CD4-positive, alpha-beta T cell (primary cell): ENCODE measurements at places on chromosomes 16 and 17. TPM values are rescaled to one million over a fixed set of nuclear protein-coding genes. Genes with fewer than 3 reads are reported as not detected.

The CHST5 gene
- not detected for total RNA-seq

- H3K4me1 ChIP-seq: peaks cover 11% of the 10 kb centered on the region
- H3K27ac ChIP-seq: no peak overlapping the region
- peaks cover 36% of the 10 kb centered on the region for H3K27me3 ChIP-seq
- H3K4me3 ChIP-seq: peak overlapping the region; percentile 34
Measured at GRCh38 chr16:88975511-88976061, 1.4 kb downstream of the CBFA2T3 start.

The MYH2 gene
- not detected for total RNA-seq

- H3K4me1 ChIP-seq: no peaks in the 10 kb centered on the region
- DNase-seq: no peak
- no peak overlapping the region for H3K27ac ChIP-seq
- no peak overlapping the region for H3K4me3 ChIP-seq
Measured at GRCh38 chr17:9054126-9054975, 33.0 kb downstream of the NTN1 start.

The KRT27 gene
- total RNA-seq: not detected

- no peak for DNase-seq
- no peak overlapping the region for H3K27ac ChIP-seq
- H3K27me3 ChIP-seq: no peaks in the 10 kb centered on the region
- H3K36me3 ChIP-seq: no peaks in the 10 kb centered on the region
- no peaks in the 10 kb centered on the region for H3K4me1 ChIP-seq
Measured at GRCh38 chr17:20059728-20060188, 50.6 kb downstream of the SPECC1 start.

- no peaks in the 10 kb centered on the region for H3K27me3 ChIP-seq
- H3K4me1 ChIP-seq: peaks cover 7% of the 10 kb centered on the region
- H3K4me3 ChIP-seq: no peak overlapping the region
- DNase-seq: no peak
- H3K36me3 ChIP-seq: no peaks in the 10 kb centered on the region
Measured at GRCh38 chr17:76820561-76820960, 47.6 kb upstream of the MGAT5B start.

DNA sequence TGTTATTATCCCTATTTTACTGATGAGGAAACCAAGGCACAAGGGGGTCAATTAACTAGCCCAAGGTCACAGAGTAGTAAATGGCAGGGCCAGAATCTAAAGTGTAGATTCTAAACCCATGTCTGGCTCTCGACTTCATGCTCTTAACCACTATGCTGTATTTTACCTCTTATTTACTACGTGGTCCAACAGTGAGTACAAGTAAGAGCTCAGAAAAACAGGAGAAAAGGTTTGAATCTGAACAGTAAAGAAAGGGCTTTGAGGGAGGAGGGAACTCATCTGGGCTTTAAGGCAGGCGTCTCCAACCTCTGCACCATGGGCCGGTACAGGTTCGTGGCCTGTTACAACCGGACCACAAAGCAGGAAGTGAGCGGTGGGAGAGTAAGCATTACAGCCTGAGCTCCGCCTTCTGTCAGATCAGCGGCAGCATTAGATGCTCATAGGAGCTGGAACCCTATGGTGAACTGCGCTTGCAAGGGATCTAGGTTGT lies 62.9 kb downstream of the SMURF2 start:
- no peak overlapping the region for H3K27ac ChIP-seq
- H3K36me3 ChIP-seq: peaks cover 17% of the 10 kb centered on the region
- no peaks in the 10 kb centered on the region for H3K27me3 ChIP-seq
- no peak overlapping the region for H3K4me3 ChIP-seq

The USP43 gene
- 0.17 TPM for total RNA-seq

The C16orf86 gene
- total RNA-seq: 2.0 TPM

DNA sequence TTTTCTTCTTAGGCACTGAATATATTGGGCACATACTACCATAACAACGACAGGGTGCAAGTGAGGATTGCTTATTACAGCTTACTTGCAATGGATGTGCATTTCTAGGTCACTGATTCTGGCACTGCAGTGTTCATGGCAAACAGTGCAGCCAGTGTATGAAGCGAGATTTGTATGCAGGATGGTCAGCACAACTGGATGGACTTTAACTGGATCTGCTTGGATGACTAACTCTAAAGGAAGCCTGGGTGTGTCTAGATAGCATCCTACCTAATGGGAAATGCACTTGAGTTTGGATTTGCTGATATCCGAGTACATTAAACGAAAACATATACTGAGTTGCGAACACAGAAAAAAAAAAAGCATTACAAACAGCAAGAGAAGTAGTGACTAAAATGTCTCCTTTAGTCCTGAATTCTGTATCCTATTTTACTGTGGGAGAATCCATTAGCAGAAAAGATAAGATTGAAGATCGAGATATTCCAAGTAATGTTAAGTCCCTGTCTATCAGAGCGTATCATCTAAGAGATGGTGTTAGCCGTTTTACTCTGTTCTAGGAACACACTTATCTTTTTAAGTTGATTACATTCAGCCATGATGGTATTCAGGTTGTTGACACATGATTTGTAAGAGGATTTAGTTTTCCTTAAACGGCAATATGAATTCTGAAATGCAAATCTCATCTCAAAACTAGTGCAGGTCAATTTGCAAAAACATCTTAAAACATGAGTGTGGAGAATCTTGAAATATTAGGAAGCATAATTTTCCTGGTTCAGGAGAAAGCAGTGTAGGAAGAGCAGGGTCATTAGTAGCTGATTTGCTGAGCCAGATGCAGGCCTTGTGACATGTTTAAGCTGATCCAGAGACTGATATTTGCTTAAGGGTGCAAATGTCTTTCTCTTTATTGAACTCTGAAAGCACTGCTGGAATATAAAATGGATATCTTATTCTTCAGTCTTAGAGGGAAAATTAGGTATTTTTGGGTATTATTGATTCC lies 142.6 kb upstream of the CPHXL start:
- DNase-seq: no peak
- H3K4me1 ChIP-seq: no peaks in the 10 kb centered on the region
- peaks cover 3% of the 10 kb centered on the region for H3K27me3 ChIP-seq

- DNase-seq: no peak
- no peak overlapping the region for H3K4me3 ChIP-seq
- H3K27ac ChIP-seq: no peak overlapping the region
- H3K36me3 ChIP-seq: peaks cover 19% of the 10 kb centered on the region
Measured at GRCh38 chr16:88769617-88770460, 15.2 kb downstream of the PIEZO1 start.
